CD4-positive, alpha-beta T cell treated with Interleukin-15 for 4 hours (primary cell): ENCODE measurements at places on chromosomes 2 and 18.

DNA sequence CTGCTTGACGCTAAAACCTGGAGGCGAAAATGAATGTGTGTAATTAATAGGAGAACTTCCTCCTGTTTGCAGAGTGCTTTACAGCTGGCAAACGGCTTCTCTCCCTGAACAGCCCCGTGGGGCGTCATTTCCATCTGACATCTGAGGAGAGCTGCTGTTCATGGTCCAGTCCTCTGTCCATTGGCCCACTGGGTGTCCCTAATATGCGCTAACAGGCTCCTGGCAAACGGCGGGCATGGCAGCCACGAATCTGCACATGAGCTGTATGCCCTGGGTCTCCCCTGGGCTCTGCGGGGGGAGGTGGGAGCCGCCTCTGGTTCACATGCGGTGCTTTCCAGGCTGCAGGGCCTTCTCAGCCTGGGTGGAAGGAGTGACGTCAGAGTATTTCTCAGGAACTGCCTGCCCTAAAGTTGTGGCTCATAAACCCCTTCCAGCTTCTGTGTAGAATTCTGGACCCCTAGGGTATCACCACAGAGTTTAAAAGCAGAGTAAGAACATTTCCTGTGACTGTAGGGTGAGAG, 73.2 kb downstream of the LRRFIP1 start:
- peak; percentile 73 for DNase-seq

DNA sequence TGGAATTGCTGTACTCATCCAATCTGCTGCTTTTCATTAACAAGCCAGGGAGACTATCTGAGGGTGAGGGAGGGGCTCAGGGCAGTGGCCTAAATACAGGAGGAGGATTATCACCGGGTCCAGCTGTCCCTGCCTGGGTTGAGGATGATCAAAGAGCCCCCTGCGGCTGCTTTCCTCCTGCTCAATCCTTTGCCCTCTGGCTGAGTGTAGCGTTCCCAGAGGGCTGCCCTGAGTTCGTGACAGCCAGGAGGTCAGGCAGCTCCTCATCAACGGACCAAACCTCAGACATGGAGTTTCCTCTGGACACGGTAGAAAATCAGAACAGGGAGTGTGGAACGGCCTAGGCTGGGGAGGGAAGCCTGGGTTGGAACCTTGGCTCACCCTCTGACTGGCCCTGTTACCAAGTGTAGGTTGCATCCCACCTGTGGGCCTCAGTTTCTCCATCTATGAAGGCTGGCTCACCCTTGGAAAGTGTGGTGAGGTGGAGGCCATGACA, 23.5 kb downstream of the CIB4 start:
- DNase-seq = no peak

DNA sequence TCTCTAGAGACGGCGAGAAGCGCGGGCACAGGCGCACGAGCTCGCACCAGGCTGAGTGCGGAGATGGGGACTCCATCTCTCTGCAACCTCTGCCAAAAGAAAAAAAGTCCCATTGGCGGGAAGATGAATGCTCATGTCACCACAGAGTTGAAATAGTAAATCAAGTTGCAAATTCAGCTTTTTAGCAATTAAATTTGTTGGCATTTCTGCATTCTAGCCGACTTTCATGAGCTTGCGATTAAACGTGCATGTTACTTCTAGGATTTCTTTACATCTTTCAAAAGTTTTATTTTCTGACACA, 588 bp downstream of the CHAC2 start:
- peak; percentile 47 for DNase-seq

GRCh38 chr2:237405605-237406004, 8.4 kb downstream of the COL6A3 start:
- no peak for DNase-seq

DNA sequence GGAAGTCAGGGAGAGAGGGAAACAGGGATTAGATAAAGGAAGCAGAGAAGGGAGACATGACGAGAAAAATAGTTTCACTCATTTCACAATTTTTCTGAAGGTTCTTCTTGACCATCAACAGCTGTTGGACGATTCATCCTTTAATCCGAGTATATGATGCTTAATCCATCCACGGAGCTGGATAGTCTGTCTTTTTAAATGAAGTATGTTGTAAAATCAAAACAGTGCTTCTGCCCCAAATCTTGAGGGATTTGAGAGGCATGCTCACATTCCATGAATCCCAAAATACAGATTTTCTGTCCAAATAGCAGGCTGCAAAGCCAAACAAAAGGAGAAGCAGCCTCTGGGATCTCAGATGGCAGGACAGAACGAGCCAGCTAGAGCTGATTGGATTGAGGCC, 47.5 kb downstream of the EPAS1 start:
- DNase-seq = no peak

DNA sequence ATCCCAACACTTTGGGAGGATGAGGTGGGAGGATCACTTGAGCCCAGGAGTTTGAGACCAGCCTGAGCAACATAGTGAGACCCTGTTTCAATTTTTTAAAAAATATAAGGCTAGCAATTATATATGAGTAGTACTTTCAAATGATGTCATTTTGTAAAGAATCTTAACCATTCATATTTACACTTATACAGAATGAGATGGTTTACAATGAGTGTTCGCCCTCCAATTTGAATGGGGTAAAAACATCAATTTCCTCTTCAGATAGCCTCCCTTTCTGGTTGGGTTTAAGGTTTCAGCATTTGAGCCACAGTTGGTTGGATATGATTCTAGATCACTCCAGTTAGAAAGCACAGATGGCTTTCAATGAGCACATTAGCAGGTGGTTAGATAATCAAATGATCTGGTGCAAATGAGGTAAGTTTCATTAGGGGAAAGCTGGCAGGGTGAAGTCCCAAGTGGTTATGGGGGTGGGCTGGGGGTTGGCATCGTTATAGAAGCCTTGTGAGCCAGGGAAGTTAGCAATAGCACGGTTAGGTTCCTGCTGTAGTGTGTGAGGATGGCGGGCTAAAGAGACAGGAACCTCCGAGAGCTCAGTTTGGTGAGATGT, 63.9 kb downstream of the TRPM8 start:
- no peak for DNase-seq

- no peak for DNase-seq
Observed at GRCh38 chr18:55375930-55376329, 212.1 kb downstream of the TCF4 start.

DNA sequence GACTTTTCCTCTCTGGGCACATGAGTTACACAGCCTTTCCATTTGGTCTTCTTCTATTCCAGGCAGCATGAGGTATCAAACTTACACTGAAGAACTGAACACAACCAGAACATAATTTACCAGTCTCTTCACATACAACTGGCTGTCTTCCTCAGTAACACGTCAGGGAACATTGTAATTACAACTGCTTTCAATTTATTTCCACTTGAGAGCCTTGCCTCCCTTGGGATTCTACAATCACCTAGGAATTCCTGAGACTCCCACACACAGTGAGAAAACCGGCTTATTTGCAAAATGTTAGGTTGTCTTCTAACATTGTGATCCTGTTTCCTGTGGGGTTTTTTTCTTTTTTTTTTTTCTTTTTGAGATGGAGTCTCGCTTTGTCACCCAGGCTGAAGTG, 149.9 kb downstream of the TMX3 start:
- no peak for DNase-seq

DNA sequence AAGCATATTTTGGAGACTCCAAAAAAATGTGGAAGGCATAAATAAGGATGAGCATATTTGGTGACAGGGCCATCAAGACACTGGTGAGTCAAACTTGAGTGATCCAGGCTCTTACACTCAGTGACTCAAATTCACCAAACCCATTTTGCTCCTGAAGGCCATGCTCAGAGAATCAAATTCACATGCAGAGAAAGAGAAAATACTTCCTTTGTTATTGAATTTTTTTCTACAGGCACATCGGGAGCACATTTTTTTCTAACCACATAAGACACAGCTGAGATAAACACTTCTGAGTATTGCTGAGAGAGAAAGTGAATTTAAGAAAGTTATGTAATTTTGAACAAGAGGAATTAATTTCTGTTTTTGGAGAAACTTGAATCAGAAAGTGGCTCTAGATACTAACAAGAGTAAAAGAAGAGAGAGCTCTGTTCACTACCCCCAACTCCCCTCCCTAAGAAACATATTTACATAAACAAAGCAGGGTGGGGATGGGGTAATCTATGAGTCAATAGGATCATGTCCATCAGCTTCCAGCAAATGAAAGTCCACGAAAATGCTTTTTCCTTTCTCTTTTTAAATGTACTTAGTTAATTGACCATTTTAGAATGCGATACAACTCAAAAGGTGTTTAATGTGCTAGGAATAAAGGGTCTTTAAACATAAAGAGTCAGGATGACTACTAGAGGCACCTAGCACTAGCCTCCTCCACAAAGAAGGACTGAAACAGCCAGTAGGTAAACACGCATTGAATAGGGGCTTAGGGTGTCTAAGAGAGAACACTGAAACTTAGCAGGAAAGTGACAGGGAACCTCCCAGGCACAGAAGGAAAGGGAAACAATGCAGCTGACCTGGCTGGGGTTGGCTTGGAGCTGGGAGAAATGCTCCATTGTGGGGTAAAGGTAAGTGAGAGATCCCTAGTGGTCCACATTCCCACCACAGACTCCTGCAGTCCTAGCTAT, 152.3 kb downstream of the KCNE4 start:
- DNase-seq = no peak

DNA sequence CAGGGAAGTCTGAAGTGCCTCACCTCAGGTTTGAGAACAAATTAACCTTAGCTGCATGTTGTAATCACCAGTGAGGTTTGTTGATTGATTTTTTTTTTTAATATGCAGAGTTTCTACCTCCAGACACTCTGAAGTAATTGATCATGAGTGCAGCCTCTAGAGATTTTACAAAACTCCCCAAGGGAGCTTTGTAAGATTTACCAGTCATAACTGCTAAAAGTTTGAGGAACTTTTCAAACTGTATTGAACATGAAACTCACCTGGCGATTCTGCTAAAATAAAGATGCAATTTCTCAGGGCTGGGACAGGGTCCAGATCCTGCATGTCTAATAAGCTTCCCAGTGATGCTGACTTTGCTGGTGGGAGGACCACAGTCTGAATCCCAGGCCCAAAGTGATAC, 339.6 kb upstream of the DCC start:
- DNase-seq = no peak

DNA sequence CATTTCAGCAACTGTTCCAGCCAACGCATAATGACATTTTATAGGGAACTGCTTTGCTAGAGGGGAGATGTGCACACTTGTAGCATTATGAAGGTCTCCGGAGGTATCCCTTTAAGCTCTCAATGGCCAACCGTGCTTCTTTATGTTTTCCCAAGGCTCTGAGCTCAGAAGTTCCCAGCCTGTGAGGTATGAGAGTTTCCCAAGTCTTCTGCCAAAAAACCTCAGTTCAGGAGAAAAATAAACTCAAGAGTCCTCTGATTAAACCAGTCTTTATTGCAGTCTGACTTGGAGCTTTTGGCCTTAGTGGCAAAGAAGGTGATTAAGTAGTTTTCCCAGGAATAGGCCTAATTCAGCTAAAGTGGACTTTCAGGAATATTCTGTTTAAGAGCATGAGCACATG, 35.4 kb upstream of the ZNF532 start:
- no peak for DNase-seq

DNA sequence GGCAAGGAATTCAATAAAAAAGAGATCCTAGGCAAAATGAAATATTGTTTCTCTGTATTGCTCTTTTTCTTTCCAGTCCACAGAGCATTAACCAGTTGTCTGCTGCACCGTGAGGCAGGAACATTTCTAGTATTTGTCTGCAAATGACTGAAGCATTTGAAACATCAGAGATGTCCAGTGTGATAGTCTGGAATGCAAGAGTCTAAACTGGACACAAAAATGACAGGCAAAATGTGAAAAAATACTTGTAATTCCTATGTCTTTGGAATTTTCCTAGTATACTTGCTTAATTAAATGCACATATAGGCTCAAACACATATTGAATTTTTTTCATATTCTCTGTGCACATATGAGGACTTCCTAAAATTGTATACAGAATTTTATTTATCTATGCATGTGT, 120.5 kb upstream of the SPATS2L start:
- no peak for DNase-seq

- DNase-seq = no peak
Observed at GRCh38 chr2:205731583-205731981, 49.3 kb downstream of the NRP2 start.

DNA sequence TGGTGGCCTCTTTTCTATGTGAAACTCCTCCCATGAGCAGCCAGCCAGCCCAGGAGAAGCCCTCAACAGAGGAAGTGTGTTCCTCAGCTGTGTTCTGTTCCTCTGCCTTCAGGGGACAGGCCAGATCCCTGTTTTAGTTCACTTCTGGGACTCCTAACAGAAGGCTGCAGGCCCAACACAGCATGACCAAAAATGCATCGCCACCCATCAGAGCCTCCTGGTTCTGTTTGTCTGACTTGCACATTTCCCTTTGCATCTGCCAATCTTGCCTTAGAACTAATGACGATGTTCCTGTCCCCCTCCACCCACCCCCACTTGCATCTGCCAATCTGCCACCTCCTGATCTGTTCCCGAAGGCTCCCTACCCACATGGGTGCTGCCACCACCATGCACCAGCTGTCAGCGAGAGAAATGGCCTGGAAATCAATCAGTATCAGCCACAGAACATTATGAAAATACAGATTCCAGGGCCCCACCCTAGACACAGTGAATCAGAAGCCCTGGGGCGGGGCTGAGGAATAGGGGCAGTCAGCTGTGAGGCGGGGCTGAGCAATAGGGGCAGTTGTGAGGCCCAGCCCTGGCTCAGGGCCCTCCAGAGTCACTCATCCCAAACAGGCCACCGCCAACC, 51.0 kb downstream of the FAM168B start:
- no peak for DNase-seq

GRCh38 chr2:219060821-219061791, at the start of gene IHH:
Gene IHH, minus strand, starts transcription at chr2:219060921. Its CDS starts 454 bp downstream, at chr2:219060467.
- DNase-seq = no peak

GRCh38 chr18:62643181-62643580, 72.2 kb upstream of the PHLPP1 start:
- no peak for DNase-seq

DNA sequence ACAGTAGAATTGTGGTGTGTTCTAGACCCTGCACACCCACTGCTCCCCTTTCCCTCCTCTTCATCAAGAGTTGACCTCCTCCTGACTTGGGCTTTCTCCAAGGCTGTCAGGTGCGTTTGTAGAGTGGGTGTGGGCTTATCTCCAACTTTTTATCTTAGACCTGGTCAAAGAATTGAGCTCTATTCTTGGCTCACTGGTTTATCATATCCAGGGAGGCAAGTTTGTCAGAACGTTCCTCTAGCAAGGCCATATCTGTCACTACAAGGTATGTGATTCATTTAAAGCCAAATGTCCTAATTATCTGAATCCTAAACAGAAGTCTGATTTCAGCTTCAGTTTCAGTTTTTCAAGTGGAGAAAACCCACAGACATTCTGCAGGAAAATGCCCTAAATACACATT, 117.1 kb upstream of the MGAT5 start:
- DNase-seq = no peak

- no peak for DNase-seq
Observed at GRCh38 chr2:33209976-33210375, 263.2 kb downstream of the LTBP1 start.

DNA sequence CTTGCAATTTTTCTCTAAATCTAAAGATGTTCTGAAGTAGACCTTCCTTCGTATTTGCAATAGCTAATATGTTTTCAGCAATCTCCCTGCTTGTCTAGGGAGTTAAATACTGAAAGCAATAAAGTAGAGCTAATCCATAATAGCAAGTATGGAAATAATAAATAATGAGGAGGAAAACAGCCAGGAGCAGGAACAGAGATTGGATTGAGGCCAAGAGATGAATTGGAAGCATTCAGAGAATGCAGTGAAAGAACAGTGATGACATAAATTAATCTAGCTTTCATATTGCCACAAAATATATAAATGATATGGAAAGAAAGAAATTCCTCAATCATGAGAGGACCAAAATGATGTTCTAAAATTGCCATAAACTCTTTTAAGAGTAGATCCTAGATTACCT, 679.7 kb downstream of the METTL4 start:
- no peak for DNase-seq

- peak; percentile 8 for DNase-seq
Observed at GRCh38 chr2:104378853-104379374, 475.0 kb upstream of the POU3F3 start.
